ENCODE measurements at places on chromosomes 1 and 21.
A peak's percentile ranks its signal among the peaks of the same experiment; 100 is the strongest.

- DNase-seq: no peak
Observed at GRCh38 chr1:65535981-65536380, 115.5 kb downstream of the LEPR start.

- no peak for DNase-seq
Observed at GRCh38 chr1:78667939-78668338, 18.3 kb downstream of the IFI44 start.

DNA sequence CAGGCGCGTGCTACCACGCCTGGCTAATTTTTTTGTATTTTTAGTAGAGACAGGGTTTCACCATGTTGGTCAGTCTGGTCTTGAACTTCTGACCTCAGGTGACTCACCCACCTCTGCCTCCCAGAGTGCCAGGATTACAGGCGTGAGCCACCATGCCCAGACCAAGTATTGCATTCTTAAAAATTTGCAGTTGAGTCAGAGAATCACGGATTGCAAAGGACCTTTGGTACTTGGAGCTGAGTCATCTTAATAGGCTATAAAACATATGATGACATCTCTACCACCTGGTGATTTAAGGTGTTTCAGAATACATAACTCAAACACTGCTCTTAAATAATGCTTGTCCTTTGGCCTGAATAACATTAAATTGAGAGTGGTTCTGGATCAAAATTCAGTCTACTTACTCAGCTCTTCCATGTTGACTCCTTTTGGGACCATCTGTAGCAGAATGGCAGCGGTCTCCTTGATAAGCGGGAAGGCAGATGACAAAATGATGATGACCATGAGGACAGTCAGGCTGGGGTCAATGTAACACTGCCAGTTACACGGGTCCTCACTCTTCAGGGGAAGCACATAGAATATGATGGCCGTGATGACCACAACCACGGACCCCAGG, 10.4 kb downstream of the SLC30A10 start:
- DNase-seq: no peak

DNA sequence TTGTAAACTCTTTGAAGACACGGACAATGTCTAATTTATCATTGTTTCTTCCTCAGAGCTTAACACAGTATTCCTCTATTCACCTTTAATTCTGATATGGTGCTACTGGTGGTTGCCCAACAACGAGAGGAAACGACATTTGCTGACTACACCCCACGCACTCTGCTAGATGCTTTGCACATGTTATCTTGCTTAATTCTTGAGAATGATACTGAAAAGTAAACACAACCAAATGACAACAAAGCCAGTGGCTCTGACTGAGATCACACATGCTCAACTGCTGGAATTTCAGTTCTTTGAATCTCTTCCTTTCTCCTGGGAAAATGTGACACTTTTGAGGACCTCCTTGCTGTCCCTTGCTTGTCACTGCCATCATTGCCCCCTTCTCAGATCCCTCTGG, 37.2 kb upstream of the DDAH1 start:
- no peak for DNase-seq

DNA sequence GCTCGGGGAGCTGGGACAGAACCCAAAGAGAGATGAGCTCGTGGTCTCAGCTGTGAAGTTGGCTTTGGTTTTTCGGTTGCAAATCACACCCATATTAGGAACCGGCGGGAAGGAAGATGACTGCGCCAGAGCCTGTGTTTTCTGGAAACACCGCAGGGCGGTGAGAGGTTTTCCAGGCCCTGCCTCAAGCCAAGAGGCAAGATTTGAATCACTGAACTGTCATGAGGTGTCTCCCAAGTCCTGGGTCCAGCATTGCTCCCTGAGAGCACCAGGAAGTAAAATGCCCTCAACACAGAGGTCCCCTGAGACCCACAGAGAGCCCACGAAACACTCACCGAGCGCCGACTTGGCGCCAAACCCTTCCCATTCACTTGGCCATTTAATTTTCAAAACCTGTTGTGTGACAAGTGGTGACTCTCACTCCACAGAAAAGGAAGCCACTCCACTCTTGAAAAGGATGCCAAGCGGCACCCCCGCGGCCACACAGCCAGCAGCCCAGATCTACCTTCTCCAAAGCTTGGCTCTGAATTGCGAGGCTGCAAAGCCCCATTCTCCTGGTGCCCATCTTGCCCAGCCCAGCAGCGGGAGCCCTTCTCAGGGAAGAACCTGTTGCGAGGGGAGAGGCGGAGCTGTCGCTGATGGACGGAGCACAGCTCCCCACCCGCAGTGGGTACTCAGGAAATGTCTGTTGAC, 99.0 kb upstream of the RUNX3 start:
- peak; percentile 65 for DNase-seq

DNA sequence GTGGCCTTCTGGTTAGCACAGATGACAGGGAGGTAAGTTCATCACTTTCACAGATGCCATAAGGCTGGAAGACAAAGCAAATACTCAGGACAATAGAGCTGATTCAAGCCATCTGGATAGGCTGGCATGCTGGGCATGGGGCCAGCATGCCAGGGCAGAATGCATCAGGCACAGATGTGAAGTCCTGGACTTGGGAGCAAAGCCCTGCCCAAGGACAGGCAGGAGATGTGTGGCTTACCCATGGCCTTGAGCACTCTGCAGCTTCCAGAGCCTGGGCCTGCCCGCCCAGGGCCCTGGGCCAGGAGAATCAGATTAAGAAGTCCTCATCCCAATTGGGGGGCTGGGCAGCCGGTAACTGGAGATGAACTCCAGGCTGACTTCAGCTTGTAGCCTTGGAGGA, 135.7 kb upstream of the ZC3H12A start:
- DNase-seq: no peak

GRCh38 chr1:18926315-18927081, 24.1 kb upstream of the ALDH4A1 start:
- peak; percentile 93 for DNase-seq

GRCh38 chr1:47611992-47612391, 174.1 kb downstream of the FOXD2 start:
- DNase-seq: no peak
